Activated CD4-positive, alpha-beta memory T cell treated with anti-CD3 and anti-CD28 coated beads for 36 hours (primary cell): ENCODE measurements at places on chromosomes 7 and 10. TPM values are rescaled to one million over a fixed set of nuclear protein-coding genes. Genes with fewer than 3 reads are reported as not detected.
A peak's percentile ranks its signal among the peaks of the same experiment; 100 is the strongest.

DNA sequence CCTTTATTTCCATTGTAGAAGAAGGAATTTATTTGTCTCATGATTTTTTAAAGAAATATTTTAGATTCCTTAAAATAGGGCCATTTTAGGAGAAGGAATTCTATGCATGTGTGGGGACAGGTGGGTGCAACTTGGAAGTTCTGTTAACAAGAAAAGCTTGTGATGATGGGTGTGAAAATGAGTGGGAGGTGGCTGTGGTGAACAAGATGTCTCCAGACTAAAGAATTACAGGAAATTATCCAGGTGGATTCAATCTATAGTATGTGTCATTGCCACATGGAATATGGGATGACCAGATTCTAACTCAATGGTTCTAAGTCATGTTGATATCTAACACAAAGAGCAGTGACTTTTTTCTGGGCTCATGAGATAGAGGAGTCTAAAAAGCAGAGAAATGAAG, 229.6 kb upstream of the IGFBP3 start:
- H3K27ac ChIP-seq = no peak overlapping the region
- DNase-seq = no peak
- H3K4me3 ChIP-seq = no peak overlapping the region
- H3K27me3 ChIP-seq = no peaks in the 10 kb centered on the region

GRCh38 chr10:778626-779330, 89.3 kb upstream of the DIP2C start:
- H3K27ac ChIP-seq = no peak overlapping the region
- no peaks in the 10 kb centered on the region for H3K4me1 ChIP-seq
- H3K27me3 ChIP-seq = peaks cover 23% of the 10 kb centered on the region
- peak; percentile 7 for DNase-seq

DNA sequence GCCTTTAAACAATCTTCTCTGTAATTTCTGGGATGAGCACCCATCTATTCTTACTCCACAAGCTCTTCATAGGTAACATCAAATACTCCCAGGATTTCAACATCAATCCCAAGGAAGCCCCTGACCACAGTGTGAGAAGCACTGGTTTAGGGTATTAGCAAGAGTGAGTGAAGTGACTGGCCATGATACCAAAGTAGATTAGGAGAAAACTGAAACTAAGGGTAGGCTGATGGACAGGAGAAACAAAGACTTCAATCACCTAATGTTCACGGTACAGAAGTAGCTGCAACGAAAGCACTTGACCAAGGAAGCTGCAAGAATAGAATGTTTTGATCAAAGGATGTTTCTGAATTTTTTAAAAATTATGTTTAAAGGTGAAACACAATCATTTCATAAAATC, 49.8 kb downstream of the LMBR1 start:
- peaks cover 6% of the 10 kb centered on the region for H3K36me3 ChIP-seq
- no peak overlapping the region for H3K27ac ChIP-seq
- no peak overlapping the region for H3K4me3 ChIP-seq
- no peaks in the 10 kb centered on the region for H3K27me3 ChIP-seq

DNA sequence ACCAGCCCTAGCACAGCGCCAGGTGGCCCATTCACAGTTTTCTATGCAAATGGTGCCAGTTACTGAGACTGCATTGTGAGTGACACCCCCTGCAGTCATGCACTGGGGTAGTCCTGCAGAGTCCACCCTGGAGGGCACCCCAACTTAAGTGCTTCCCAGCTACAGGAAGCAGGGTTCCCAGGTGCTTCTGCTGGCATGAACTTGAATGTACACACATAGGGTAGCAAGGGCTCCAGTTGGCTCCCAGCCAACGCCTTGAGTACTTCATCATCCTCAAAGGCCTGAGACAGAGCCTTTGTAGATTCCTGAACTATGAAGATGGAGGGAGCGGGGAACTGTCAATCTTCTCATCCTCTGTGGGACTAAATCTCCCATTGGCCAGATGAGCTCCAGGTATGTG, 11.5 kb upstream of the NPFFR1 start:
- DNase-seq = no peak
- no peak overlapping the region for H3K27ac ChIP-seq
- H3K4me1 ChIP-seq = no peaks in the 10 kb centered on the region
- no peak overlapping the region for H3K4me3 ChIP-seq

DNA sequence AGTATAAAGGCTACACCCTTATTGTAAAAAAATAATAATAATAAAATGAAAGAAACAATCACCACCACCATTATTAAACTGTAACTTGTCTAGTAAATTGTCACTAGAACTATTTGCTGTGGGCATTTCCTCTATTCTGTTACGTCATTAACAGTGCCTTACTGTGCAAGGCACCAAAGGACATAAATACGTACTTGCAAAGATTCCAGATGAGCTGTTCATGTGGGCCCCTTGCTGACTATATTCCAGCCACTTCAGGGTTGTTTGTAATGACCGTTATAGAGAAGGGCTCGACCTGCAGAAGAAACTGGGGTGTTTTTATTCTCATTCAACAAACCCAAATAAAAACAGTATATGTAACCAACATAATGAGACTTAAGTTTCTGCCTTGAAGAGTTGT, 60.4 kb downstream of the KLRG2 start:
- peaks cover 33% of the 10 kb centered on the region for H3K36me3 ChIP-seq
- H3K27ac ChIP-seq = no peak overlapping the region
- no peaks in the 10 kb centered on the region for H3K27me3 ChIP-seq
- DNase-seq = no peak
- no peak overlapping the region for H3K4me3 ChIP-seq

GRCh38 chr10:115745943-115746342, 527.1 kb downstream of the GFRA1 start:
- no peaks in the 10 kb centered on the region for H3K36me3 ChIP-seq
- H3K27ac ChIP-seq = no peak overlapping the region
- no peak for DNase-seq
- H3K4me3 ChIP-seq = no peak overlapping the region

CALCR gene
- total RNA-seq = not detected

DNA sequence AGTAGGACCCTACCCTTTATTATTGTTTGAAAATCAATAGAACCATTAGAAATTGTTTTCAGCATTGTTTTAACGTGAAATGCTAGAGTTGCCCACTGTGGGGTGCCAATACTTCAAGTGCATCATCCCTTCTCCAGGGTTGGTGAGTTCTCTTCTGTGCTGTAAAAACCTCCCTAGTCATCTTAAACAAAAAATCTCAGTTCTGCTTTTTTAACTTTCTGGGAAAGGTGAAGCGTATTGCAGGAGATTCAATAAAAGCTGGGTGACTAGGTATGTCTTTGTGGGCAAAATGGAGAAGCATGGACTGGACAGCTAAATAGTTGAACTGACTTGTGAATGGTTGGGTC, 699.1 kb downstream of the SUGCT start:
- H3K27ac ChIP-seq = no peak overlapping the region
- DNase-seq = no peak
- H3K36me3 ChIP-seq = no peaks in the 10 kb centered on the region
- no peaks in the 10 kb centered on the region for H3K27me3 ChIP-seq
- H3K4me3 ChIP-seq = no peak overlapping the region

PRSS1 gene
- total RNA-seq = not detected

- no peak for DNase-seq
- no peaks in the 10 kb centered on the region for H3K36me3 ChIP-seq
- no peak overlapping the region for H3K27ac ChIP-seq
- H3K4me1 ChIP-seq = no peaks in the 10 kb centered on the region
- no peak overlapping the region for H3K4me3 ChIP-seq
Measured at GRCh38 chr10:20094226-20094976, 278.2 kb downstream of the PLXDC2 start.

DNA sequence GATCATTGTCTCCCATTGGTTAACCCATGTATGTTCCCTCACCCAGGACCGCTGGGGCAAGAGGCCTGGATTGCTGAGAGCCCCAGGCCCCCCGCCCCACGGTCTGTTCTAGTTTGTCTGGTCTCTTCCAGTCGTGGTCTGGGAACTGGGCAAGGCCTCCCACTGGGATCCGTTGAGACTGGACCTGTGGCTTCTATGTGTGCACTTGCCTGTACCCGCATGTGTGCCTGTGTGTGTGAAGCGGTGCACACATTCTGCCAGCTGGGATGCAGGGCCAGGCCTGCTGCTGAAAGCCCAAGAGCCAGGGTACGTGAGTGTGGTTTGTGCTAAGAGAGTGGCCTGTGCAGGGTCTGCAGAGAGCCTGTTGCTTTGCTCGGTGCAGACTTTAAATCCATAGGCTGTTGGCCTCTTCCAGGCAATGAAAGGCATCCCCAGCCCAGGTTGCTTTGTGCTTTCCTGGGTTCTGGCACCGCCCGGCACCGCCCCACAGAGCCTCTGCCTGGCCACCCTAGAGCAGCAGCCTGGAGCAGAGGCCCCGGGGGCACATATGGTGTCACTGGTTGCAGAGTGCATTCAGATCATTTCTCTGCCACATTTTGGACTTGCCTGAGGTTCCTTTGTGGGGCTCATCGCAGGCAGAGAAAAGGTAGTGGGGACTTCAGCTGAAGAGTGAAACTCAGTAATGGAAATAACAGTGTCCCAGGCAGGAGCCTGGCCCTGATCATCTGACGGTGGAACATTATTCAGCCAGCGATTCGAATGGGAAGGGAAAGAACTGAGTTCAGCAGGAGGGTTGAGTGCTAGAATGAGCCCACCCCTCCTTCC, 215.5 kb downstream of the GLRX3 start:
- H3K27me3 ChIP-seq = peaks cover 1% of the 10 kb centered on the region
- H3K4me3 ChIP-seq = no peak overlapping the region
- no peaks in the 10 kb centered on the region for H3K36me3 ChIP-seq

DNA sequence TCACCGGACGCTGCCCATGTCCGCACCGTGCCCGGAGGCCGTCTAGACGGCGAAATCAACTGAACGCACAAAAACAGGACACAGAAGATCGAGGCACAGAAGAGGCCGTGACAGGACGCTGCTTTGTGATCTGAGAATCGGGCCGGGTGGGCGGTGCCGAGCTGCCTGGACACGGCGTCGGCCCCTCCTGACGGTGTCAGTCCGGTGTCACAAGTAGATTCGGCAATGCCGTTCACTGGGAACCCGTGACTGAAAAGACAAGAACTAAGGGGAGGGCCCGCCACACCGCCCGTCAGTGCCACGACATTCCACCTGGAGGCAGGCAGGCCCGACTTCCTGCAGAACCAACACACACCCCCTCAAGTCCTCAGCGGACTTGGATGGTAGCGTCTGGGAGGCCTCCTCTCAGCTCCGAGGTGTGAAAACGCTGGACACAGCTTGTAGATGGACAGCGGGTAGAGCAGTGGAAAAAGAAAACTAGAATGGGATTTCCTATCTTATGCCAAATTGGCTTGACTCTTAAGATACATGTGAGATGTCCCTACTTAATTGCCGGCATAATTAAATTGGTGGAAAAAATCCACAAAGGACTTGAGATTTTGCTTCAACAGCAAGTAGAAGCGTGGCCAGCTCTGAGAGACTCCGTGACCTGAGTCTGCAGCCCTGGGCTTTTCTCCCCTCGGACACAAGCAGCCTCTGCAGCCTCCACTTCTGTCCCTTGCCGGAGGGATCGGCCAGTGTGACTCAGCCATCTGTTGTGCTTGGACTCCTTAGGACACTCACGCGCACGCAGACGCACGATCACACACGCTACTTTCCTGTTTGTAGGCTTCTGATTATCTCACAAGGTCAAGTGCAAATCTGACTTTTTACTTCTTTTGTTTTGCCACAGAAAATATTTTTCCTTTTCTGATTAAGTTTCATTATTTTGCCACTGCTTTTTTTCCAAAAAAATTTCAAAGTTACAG, 269.0 kb downstream of the DIP2C start:
- H3K4me1 ChIP-seq = no peaks in the 10 kb centered on the region
- peaks cover 2% of the 10 kb centered on the region for H3K27me3 ChIP-seq

- DNase-seq = no peak
- H3K27me3 ChIP-seq = no peaks in the 10 kb centered on the region
- H3K4me3 ChIP-seq = no peak overlapping the region
- H3K4me1 ChIP-seq = no peaks in the 10 kb centered on the region
Measured at GRCh38 chr7:118629898-118630438, 405.5 kb downstream of the ANKRD7 start.

GOLGA7B gene
- total RNA-seq = 0.86 TPM

- peaks cover 9% of the 10 kb centered on the region for H3K36me3 ChIP-seq
- no peaks in the 10 kb centered on the region for H3K4me1 ChIP-seq
- no peak for DNase-seq
- H3K4me3 ChIP-seq = no peak overlapping the region
Measured at GRCh38 chr7:17696422-17696821, 243.9 kb downstream of the SNX13 start.

DNA sequence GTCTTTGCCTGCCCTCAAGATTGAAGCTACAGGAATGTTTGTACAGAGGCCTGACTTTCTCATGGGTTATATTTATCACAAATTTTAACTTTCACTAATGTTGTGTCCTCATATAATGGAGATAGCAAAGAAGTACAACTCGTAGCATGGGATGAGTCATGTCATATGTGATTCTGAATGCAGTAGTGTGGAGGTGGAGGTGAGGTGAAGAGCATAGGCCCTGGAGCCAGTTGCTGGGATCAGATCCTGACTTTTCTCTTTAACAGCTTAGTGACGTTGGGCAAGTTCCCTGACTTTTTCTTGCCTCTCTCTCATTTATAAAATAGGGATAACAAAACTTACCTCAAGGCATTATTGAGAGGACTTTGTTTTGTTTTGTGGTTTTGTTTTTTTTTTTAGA, 132.1 kb upstream of the IMMP2L start:
- peaks cover 2% of the 10 kb centered on the region for H3K27me3 ChIP-seq
- no peaks in the 10 kb centered on the region for H3K36me3 ChIP-seq
- DNase-seq = no peak
- no peak overlapping the region for H3K4me3 ChIP-seq

DNA sequence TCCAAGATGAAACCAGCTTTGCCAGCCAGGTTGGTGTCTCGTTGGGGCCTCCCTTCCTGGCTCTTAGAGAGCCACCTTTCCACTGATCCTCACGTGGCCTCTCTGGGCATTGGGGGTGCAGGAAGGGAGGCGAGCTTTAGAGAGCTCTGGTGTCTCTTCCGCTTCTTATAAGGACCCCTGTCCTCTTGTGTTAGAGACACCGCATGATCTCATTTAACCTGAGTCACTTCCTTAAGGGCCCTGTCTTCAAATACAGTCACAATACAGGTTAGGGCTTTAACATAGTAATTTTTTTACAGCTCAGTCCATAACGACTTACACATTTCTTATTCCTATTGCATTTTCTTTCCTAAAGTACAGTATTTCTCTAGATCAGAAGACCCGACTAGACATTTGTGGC, 535.8 kb downstream of the SDK1 start:
- H3K36me3 ChIP-seq = no peaks in the 10 kb centered on the region
- peaks cover 10% of the 10 kb centered on the region for H3K27me3 ChIP-seq
- no peak overlapping the region for H3K27ac ChIP-seq
- DNase-seq = no peak

ZNF804B gene
- total RNA-seq = not detected

- no peaks in the 10 kb centered on the region for H3K27me3 ChIP-seq
- DNase-seq = peak; percentile 36
- peak overlapping the region; percentile 52 for H3K4me3 ChIP-seq
- H3K36me3 ChIP-seq = peaks cover 8% of the 10 kb centered on the region
- H3K4me1 ChIP-seq = peaks cover 85% of the 10 kb centered on the region
- peak overlapping the region; percentile 90 for H3K27ac ChIP-seq
Measured at GRCh38 chr10:59880019-59880717, 26.2 kb downstream of the CCDC6 start.

TMEM130 gene
- total RNA-seq = not detected
